ENCODE measurements at places on chromosomes 2 and 18.

GRCh38 chr2:85929096-85930050, 40.6 kb upstream of the ST3GAL5 start:
- DNase-seq = no peak

DNA sequence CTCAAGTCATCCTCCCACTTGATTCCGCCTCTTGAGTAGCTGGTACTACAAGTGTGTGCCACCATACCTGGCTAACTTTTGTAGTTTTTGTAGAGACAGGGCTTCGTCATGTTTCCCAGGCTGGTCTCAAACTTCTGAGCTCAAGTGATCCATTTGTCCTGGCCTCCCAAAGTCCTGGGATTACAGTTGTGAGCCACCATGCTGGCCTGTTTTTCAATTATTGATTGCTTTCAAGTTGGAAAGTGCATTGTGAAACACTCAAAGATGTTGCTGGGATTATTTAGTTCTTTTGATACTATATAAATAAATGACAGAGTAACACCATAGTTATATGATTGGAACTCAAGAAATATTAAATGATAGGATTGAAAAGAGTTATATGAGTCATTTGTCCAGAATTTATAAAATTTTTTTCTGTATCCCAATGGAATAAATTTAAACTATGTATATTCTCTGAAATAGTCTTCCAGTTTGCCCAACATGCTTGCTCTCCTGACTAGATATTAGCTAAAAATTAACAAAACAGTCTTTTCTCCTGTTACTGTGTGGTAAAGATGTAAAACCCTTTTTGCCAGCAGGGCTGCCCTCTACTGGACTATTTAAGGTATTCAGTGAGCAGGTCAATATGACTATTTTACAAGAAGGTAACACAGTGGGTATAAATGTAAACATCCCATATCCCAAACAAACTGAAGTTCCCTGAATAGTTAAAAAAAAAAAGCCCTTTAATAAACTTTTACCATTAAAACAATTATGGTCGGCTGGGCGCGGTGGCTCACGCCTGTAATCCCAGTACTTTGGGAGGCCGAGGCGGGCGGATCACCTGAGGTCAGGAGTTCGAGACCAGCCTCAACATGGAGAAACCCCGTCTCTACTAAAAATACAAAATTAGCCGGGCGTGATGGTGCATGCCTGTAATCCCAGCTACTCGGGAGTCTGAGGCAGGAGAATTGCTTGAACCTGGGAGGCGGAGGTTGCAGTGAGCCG, 42.7 kb downstream of the ACSL3 start:
- DNase-seq = no peak

GRCh38 chr18:27585602-27586173, 400.6 kb upstream of the CHST9 start:
- no peak for DNase-seq

DNA sequence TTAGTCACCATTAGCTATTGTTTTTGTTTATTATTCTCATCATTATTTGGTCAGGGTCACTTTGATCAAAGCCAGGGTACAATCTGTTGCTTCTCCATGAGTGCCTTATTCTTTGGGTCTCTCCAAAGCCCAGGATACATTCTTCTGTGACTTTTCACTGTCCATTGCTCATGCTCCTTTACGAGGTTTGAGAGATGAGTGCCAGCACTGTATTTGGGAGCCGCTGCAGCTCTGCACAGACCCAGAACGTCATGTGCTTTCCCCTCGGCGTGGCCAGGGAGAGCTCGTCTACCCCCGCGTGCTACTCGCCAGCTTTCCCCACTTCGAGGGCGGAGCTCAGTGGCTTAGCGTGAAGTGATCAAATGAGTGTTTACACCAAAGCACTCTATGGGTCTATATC, 123.7 kb downstream of the COL6A3 start:
- DNase-seq = no peak

DNA sequence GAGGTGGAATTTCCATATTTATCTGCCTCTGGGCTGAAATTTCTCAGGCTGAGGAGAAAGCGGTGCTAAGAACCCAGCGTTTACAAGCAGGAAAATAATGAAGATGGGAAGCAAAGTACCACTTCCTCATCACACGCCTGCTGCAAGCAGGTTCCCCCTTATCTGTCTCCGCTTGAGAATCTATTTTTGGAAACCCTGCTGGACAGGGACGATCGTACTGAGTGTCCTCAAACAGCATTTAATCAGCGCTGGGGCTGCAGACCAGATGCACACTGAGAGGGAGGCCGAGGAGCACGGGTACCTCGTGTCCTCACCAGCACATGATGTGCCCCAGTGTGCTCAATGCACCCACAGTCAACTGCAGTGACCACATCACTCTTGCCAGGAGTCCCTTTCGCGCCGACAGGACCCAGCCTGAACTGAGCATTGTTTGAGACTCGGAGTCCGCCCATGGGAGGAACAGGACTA, 160.4 kb downstream of the HDAC4 start:
- no peak for DNase-seq

DNA sequence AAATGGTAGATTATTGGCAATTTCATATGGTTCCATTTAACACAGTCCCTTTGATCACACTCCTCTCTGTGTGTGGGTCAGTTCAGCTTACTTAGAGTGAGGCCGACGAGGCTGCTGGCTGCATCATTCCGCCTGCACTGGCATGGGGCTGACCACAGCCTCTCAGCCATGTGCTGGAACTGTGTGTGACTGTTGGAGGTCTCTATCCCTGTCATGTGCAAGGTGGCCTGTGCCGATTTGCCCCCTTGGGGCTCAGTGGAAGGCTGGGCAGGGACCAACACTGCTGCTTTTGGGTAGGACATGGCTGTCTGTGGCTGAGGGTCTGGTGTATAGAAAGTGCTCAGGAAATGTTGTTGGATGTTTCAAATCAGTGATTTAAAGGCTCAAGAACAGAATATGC, 454.0 kb upstream of the HS6ST1 start:
- DNase-seq = no peak

GRCh38 chr2:68839260-68839833, 31.9 kb downstream of the BMP10 start:
- DNase-seq = no peak

- DNase-seq = no peak
Observed at GRCh38 chr2:8886876-8887275, 49.5 kb upstream of the KIDINS220 start.

Measured in progenitor cell of endocrine pancreas (in vitro differentiated cells).